Activated T-cell treated with anti-CD3 and anti-CD28 coated beads, Interleukin-2, amount 50 U/mL, for 4 hours (primary cell): ENCODE measurements at places on chromosomes 6 and 20. TPM values are rescaled to one million over a fixed set of nuclear protein-coding genes. Genes with fewer than 3 reads are reported as not detected.

The CST1 gene
- not detected for total RNA-seq

GRCh38 chr6:104789770-104790190 lies 69.9 kb downstream of the HACE1 start:
- no peak for DNase-seq

GRCh38 chr6:162371121-162371520 lies 356.4 kb downstream of the PRKN start:
- DNase-seq, result no peak

GRCh38 chr6:27795697-27796494 lies 116.3 kb downstream of the OR2B2 start:
- no peak for DNase-seq

- peak; percentile 46 for DNase-seq
These were observed 9.9 kb upstream of the PSMF1 start for GRCh38 chr20:1108437-1108920.

GRCh38 chr6:12621754-12622153 lies 94.8 kb upstream of the PHACTR1 start:
- no peak for DNase-seq

GRCh38 chr6:22017766-22018165 lies 279.1 kb downstream of the PRL start:
- DNase-seq, result no peak

DNA sequence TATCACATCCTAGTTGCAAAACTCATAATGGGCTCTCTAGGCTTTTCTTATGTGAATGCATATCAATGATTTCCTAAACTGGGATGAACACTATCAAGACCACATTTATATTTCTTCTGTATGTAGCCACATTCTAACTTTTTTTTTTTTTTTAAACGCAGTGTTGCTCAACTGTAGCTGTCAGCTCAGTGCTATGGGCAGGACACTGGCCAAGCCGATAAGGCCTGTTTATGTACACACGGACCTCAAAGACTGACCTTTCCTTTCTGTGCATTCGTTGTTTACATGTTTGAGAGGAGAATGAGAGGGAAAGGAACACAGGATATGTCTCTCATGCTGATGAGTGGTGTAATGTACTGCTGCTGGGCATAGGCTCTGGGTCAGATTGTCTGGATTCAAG lies 75.1 kb upstream of the B3GAT2 start:
- no peak for DNase-seq

GRCh38 chr6:139970591-139970991 lies 596.1 kb upstream of the CITED2 start:
- no peak for DNase-seq

DNA sequence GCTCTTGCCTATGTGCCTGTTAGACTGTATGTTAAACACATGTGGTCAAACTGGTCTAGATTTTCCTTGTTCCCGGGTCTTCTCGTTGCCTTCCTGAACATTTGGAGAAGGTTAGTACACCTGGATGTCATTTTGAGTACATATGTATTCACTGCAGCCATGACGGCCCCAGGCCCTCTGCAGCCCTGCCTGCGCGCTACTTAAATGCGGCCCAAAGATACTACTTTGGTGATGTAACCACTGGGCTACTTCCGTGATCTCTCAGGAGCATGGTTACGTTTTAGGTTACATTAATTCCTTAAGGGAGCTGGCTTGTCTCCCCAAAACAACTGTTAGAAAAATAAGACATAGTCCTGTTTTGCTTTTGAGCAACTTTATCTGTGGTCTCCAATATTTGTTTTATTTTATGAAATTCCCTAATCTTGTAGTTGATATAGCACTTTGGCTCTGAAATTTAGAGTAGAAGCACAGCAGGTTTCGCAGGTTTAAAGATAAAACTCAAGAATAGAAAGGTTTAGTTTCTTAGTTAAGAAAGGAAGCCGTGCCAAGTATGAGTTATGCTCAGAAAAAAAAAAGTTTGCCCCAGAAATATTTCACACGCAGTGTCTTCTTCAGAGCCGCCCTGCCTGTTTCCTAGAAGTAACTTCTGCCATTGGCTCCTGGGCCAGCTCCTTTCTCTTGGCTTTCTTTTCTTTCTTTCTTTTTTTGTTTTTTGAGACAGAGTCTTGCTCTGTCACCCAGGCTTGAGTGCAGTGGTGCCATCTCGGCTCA lies 38.1 kb downstream of the TIAM2 start:
- no peak for DNase-seq

GRCh38 chr6:134434019-134434942 lies 116.4 kb upstream of the SGK1 start:
- DNase-seq, result no peak

DNA sequence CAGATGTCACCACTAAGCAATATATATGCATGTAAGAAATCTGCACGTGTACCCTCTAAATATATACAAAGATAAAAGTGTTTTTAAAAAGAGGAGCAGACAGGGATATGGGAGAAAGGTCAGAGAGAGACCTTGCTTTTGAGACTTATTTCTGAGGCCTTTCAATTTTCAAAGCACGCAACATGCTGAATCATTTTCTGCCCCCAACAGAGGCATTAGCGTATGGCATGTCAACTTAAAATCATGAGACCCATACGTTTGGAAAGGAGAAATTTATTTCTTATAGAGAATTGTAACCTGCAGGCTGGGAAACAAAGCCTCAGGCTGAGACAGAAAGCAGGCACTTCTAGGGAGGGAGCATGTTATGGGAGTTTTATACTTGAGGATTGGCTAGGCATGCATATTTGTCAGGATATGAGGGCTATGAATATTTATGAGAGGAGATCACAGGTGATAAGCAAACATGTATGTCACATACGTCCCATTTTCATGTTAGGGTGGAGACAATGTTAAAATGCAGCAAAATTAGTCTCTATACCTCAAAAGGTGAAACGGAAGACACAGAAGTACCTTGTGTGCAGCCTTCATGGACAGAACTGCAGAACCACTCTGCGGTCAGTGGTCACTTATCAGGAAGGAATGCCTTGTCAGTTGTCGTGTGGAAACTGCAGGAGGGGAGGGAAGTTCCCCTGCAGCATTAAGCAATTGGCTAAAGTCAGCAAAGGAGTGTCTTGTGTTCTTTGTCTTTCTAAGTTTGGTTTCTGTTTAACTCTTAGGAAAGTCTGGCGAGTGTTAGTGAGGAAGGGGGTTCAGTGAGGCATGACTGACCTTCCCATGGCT lies 6.3 kb upstream of the GABRR2 start:
- no peak for DNase-seq

The HLA-DQA2 gene
- not detected for total RNA-seq

GRCh38 chr6:123529058-123529457 lies 107.7 kb downstream of the TRDN start:
- no peak for DNase-seq

The MAFB gene
- total RNA-seq, result 0.13 TPM

The ENPP4 gene
- 8.5 TPM for total RNA-seq

The SOD2 gene
- 133 TPM for total RNA-seq

DNA sequence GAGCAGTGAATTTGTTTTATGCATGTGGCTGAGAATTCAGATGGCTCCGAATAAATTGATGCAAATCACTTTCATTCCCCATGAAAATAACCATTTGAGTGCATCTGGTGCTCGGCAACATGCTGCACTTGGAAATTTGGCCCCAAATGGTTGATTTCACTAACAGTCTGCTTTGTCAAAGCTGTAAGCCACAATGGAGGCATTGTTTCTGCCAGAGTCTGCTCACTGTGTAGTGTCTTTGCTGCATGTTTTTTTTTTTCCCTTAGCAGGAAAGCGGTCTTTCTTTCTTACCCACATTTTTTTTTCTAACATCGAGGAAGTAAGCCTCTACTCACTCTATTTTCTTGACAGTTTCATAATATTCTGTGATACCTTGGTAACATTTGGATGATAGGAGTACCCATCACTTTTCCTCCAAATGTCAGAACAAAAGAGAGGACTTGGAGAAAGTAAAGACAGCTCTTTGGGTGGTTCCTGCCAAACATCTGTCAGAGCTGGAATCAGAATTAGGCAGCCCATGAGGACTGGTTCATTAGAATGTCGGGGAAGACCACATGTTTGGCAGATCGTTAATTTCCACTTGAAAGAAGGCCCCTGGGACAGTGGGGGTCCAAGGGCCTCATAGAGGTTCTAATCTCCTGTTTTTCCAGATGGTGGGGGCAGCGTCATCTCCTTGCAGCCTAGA lies 149.5 kb downstream of the DOK5 start:
- no peak for DNase-seq

DNA sequence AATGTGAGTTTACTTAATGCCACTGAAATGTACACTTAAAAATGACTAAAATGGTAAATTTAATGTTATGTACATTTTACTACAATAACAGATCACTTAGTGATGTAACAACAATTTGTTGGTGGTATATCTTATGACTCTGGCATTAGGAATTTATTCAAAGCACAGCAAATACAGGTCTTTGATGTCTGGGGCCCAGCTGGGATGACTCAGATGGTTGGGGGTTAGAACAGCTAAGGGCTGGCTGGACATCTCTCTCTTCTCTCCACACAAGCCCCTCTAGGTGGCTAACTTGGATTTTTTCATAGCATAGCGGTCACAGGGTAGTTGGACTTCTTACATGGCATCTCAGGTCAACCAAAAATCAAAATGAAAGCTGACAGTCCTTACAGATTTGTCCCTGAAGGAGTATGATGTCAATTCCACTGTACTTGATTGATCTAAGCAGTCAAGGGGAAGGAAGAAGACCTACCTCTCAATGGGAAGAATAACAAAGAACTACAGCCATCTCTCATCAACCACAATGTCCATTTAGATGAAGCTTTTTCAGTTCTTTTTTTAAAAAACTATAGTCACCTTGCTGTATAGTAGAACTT lies 37.5 kb upstream of the LCA5 start:
- DNase-seq, result no peak

- no peak for DNase-seq
These were observed 469.1 kb downstream of the GJA1 start for GRCh38 chr6:121904559-121904958.

DNA sequence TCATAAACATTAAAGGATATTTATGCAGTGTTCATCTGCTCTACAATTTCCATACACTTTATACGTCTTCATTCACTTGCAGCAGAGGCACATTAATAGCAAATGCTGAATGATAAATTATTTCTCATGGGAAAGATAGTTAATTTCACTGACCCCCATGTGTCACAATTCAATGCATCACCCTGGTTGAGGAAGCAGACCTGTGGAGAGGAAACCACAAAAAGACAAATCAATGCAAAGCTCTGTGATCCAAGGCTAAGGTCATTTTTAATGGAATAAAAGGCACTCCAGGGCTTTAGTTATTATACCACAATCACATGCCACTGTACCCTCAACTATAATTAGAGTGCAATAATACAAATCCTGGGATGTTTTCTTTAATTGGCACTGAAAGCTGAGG lies 40.3 kb upstream of the TENT5A start:
- no peak for DNase-seq

The ZBTB46 gene
- total RNA-seq, result 0.89 TPM

The PROKR2 gene
- not detected for total RNA-seq

DNA sequence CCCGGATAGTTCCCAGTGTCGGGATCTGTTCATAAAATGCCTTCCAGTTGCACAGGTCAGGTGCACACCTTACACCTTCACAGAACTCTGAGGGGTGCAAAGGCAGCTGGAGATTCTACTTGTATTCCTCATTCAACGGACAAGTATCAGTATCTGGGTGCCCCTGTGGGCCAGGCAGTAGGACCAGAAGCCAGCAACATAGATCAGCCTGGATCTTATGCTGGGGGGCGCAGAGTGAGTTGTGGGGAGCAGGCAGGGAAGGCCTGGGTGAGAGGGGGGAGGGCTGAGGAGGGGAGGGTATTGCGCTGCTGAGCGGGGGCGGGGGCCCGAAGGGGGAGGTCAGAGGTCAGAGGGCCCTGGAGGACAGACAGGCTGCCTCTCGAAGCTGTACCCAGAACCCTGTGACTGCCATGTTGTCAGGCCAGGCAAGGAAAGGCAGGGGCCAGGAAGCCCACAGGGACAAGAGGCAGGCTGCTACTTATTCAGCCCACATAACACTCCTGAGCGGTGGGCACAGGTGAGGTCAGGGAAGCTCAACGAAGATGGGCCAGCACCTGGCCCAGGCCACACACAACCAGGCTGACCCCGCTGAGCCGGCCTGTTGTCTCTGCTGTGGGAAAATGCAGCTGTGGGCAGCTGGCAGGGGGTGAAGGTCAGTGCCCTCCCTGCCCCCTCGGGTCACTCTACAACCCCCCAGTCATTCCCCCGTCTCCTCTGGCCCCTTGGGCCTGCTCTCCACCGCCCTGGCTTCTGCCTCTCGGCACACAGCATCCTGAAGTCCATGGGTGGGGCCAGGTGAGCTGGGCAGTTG lies 1.1 kb downstream of the OPRL1 start:
- DNase-seq, result no peak

DNA sequence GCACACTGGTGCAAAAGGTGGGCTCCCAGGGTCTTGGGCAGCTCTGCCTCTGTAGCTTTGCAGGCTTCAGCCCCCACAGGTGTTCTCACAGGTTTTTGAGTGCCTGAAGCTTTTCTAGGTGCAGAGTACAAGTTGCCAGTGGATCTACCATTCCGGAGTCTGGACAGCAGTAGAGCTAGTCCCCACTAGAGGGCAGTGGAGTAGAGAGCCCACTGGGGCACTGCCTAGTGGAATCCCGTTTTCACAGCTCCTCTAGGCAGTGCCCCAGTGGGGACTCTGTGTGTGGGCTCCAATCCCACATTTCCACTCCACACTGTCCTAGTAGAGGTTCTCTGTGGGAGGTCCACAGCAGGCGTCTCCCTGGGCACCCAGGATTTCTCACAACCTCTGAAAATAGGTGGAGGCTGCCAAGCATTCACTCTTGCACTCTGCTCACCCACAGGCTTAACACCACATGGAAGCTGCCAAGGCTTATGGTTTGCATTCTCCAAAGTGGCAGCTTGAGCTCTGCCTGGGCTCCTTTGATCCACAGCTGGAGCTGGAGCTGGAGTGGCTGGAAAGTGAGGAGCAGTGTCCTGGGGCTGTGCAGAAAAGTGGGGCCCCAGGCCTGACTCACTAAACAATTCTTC lies 86.3 kb upstream of the PROKR2 start:
- no peak for DNase-seq

The EFCAB8 gene
- 0.38 TPM for total RNA-seq

The OR2B6 gene
- total RNA-seq, result not detected

DNA sequence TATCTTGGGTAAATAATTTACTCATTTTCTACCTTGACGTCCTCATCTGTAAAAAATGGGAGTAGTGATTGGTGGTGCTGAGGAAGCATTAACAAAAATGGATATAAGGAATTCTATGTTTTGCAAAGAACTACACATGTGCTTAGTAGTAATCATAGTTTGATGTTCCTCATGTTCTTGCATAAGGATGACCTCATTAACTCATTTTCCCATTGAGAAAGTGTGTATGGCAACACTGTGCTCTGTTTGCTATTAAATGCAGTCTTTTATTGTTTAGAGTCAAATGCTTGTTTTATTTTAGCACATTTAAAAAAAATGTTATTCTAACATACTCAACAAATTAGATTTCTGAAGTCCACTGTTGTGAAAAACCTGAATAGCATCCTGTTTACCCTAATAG lies 211.2 kb upstream of the RSPO3 start:
- no peak for DNase-seq
